ENCODE measurements at places on chromosomes 12 and 14.

DNA sequence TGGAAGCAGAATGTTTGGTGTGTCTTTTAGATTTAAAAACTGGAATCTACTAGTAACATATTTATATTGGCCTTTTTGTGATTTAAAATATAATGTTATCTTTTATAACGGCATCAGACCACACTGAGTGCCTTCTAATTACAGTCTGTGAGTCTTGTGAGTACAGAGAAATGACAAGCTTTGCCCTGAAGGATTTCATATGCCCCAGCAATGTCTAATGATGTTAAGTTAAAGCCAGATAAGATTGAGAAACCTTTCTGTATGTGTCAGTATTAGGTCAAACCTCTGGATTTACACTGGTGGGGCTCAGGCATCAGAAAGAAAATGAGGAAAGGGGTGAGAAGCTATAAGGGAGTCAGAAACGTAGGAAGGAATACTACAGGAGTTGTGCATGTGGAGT, 25.2 kb downstream of the PLEKHA5 start:
- DNase-seq, result no peak

GRCh38 chr14:68814539-68815297, 21.9 kb upstream of the ZFP36L1 start:
- peak; percentile 67 for DNase-seq

GRCh38 chr12:77847680-77848431, 17.2 kb downstream of the NAV3 start:
- DNase-seq, result no peak

DNA sequence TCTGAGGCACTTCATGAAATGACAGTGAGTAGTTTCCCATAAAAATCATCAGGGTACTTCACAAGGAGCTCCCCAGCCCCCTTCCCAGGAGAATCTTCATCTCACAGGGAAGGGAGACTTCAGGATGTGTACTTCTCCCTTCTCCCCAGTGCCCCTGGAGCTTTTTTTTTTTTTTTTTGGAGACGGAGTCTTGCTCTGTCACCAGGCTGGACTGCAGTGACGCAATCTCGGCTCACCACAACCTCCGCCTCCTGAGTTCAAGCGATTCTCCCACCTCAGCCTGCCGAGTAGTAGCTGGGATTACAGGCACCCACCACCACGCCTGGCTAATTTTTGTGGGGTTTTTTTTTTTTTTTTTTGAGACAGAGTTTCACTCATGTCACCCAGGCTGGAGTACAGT, 10.4 kb downstream of the ITPK1 start:
- no peak for DNase-seq

DNA sequence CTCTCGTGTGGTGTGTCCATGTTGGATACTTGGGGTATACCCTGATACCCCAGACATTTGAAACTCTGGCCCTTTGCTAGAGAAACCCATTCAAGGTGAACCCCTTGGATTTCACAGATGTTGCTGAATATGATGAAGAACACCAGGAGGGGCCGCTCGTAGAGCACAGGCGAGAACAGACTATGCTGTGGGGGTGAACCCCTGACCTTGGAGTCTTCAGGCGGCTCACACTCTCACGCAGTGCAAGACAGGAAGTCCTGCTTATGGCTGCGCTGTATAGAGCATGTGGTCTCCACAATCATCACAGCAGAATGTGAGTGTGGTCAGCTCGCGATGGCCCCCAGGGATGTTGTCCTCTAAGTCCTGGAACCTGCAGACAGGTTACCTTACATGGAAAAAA, 60.4 kb downstream of the SLC15A4 start:
- DNase-seq, result no peak

GRCh38 chr12:89846473-89847055, 137.9 kb upstream of the ATP2B1 start:
- DNase-seq, result no peak

GRCh38 chr14:75579882-75580281, 1.5 kb downstream of the FLVCR2 start:
- no peak for DNase-seq

- no peak for DNase-seq
Observed at GRCh38 chr12:64821116-64821630, 3.3 kb upstream of the TBC1D30 start.

DNA sequence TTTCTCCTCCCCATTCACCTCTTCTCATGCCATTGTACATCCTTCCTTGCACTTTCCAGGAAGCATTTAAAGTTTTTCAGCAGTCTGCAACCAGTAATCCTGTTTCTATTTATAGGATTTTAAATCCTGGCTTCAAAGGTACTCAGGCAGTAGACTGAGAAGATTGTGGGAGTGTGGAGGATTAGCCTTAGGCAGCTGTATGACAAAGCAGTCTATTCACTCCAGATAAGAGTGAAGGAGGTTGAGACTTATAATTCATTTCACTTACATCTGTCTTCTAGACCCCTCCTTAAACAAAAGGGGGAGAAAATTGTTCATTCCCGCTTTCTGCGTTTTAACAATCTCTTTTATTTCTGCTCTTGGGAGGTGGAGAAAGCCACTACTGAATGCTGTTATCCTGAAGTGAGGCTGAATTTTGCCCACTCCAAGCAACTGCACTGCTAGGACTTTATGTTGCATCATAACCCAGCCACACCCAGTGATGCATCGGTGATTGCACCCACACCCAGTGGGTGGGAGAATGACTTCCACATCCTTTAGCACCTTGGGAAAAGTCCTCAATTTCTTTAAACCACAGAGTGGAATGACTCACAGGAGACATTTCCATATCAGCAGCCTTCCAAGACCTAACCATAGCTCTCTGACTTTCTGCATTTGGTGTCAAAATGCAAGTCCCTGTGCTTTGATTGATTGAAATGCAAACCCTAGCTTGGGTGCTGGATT, 382.5 kb upstream of the ATP2B1 start:
- DNase-seq, result no peak

DNA sequence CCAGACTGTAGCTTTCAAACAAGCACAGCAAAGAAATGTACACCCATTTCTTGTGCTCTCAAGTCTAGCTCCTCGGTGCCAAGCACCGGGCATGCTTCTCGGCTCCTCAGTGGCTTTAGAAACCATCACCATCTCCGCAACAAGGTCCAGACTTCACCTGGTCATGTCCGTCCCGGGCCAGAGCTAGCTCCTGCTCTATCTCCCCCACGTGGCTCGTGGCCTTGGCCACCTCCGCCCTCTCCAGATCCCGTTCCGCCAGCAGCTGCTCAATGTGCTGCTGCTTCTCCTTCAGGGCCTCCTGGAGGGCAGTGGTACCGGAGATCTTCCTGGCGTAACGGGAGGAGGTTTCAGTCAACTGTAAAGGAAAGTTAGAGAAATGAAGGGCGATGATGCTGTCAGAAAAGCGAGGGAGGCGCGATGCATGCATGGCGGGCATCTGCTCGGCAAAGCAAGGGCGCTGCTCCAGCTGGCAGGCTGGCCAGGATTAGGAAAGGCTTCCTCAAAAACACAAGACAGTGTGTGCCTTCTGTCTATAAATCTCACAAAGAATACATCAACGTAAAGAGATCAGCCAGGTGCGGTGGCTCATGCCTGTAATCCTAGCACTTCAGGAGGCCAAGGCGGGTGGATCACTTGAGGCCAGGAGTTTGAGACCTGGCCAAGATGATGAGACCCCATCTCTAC, 67.4 kb downstream of the CLIP1 start:
- DNase-seq, result no peak

GRCh38 chr14:96598332-96598928, 96.2 kb downstream of the PAPOLA start:
- no peak for DNase-seq

GRCh38 chr14:72633551-72633950, 260.4 kb downstream of the DPF3 start:
- no peak for DNase-seq

DNA sequence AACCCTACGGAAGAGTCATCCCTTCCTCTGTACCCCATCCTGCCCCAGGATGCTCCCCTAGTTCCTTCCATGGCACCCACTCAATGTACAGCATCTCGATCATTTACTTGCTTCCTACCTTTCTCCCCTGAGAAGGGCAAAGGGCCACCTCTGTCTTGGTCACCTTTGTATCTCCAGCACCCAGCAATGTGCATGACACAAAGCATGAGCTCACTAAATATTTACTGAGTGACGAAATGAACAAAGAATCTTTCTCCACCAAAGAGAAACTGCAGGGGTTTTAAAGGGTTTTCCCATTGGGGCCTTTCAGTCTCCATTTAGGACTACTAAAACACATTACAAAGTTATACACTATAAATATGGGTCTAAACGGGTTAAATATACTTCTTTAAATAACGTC, 30.6 kb downstream of the ATG14 start:
- no peak for DNase-seq

DNA sequence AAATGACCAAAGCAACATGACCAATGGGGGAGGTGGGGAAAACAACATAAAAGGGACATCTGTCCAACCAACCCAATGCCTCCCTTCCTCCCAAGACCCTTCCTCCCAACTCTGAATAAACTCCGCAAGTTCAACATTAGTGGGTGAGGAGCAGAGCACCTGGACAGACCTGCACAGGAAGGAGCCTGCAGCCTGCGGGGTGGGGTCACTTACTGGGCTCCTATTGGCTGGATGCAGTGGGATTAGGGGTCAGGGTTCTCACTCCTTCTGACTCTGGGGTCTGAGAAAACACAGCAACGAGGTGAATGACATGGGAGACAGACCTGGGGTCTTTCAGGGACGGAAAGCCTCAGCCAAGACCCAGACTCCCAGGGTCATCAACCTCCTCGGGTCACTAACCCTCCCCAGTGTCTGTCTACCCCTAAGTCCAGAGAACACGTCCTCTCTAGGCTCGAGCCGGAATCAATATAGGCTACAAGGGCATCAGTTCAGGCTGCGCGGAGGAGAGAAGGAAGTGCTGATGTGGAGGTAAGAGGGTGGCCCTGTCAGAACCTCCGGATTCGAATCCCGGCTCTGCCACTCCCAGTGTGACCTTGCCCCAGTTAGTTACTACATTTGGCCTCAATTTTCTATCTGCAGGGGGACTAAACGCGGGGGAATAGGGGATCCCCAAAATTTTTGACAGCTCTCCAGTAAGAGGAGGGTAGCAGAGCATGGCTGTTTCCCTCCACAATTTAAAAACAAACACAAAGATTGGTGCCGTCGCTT, 860 bp downstream of the NDRG2 start:
- peak; percentile 48 for DNase-seq

DNA sequence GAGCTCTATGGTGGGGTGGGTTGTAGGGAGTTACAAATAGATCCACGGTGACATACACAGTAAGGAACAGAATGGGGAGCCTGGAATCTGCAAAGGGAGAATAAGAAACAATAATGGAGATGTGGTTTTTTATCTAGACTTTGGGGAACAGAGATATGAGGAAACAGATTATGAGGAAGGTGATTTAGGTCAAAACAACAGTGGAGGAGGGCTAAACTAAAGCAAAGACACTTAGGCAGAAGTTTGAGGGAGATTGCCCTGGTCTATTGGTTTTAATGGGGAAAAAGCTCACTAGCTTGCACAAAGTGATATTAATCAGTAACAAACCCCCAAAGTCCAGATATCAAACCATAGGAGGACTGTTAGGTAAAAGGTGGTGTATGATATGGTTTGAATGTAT, 144.5 kb upstream of the DYRK2 start:
- DNase-seq, result no peak

DNA sequence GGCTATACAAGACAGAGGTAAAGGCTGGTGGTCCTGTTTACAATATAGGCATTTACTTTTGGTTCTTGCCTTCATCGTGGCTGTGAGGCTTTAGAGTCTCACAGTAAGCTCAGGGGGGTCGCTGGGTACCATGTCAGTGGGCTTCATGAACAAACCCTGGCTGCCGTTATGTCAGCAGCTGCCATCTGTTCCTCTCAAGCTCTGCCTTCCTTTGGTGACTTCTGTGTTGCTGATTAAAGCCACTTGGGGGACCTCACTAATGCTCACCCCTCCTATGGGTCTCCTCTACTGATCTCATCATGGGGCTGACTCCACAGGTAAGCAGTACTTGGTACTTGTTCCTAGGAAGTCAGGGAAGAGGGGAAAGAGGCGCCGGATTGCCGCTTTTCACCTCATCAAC, 268.7 kb downstream of the TTC6 start:
- no peak for DNase-seq

- no peak for DNase-seq
Observed at GRCh38 chr12:96980991-96981414, 73.9 kb downstream of the NEDD1 start.

GRCh38 chr12:111445726-111446581, 40.2 kb downstream of the SH2B3 start:
- no peak for DNase-seq

DNA sequence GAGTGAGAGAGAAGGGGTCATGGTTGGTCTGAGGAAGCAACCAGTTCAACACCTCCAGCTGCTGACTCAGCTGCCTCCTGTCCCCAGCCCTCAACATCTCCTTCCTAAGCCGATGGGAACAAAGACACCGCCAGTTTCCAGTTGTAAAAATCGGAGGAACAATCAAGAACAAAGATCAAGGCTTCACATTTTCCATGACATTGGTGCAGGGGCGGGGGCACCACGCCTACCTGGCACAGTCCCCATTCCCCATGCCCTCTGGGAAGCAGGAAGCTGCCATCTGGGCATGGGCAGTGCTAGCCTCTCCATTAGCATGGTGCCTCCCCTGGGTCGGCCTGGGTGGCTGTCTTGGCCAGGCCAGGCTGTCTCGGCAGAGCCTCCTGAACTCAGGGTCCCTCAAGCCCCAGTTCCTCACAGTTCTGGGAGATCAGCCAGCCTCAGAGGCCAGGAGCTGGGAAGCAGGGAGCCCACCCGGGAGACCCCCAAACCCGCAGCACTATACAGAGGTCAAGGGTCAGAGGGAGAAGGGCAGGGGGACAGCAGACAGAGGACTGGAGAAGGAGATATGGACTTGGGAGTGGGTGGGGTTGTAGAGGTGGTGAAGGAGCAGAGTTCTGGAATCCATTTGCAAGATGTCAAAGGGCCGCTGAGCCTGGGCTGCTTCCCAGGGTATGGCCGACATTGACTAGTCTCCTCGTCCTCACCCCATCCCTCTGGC, 19.6 kb upstream of the TMEM106C start:
- no peak for DNase-seq

DNA sequence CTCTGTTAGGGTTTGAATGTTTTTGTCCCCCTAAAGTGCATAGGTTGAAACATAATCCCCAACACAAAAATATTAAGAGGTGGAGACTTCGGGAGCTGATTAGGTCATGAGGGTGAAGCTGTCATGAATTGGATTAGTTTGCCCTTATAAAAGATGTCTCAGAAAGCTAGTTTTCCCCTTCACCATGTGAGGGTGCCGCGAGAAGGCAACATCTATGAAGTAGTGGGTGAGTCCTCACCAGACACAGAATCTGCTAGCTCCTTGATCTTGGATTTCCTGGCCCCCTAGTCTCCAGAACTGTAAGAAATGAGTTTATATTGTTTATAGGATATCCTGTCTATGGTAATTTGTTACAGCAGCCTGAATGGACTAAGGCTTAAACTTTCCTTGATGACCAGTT, 301.5 kb upstream of the ATP2B1 start:
- DNase-seq, result no peak

- DNase-seq, result peak; percentile 54
Observed at GRCh38 chr12:117857632-117858612, 110.9 kb downstream of the KSR2 start.

DNA sequence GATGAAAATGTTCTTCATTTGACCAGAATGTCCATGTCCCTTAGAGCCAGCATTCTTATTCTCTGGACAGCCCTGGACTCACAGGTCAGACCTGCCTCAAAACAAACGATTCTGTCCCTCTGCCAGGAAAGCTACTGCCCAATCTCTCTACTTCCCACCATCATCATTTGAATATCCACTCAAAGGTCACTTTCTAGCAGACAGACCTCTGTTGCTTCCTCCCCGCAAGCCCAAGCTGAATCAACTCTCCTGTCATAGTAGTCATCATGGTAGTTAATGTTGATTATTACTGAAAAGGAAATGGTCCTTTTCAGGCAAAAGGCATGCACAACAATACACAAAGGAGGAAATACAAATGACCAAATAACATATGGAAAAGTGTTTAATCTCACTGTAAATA, 39.6 kb upstream of the CPM start:
- DNase-seq, result no peak

GRCh38 chr14:42173206-42173605, 566.5 kb downstream of the LRFN5 start:
- no peak for DNase-seq
